ENCODE measurements at places on chromosomes 7 and 10.

GRCh38 chr7:101815826-101816594 is 1.4 kb upstream of the CUX1 start:
- DNase-seq: peak; percentile 67

DNA sequence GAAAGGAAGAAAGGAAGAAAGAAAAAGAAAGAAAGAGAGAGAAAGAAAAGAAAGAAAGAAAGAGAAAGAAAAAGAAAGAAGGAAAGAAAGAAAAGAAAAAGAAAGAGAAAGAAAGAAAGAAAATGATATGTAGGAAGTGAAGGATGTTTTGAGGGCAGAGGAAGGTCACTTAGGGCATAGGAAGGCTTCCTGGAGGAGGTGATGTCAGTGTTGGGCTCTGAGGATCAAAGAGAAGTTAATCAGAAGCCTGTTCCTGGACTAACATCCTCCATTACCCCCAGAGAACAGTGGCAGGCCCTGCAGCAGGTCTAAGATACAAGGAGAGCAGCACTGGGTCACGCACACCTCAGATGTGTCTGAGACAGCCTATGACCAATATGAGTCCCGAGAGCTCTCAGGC is 54.7 kb upstream of the CALN1 start:
- no peak for DNase-seq

DNA sequence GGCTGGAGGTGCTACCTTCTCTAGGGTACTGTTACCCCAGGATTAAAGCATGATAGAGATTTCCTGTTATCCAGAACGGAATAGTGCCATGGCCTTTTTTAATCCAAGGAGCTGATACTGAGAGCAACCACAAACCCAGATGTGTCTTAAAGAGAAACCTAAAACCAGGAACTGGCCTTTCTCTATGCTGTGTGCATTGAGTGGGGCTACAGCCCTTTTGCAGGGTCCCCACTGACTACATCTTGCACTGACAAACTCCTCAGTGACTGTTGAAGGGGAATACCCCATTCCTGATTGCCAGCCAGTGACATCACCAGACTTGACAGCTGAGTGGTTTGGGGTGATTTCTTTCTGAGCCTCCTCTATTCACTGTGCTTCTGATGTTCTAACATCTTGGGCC is 81.9 kb upstream of the CAPZA2 start:
- DNase-seq: no peak

GRCh38 chr7:68122801-68123200 is 1126.2 kb downstream of the TYW1 start:
- DNase-seq: no peak

- DNase-seq: no peak
Measured at GRCh38 chr7:94974423-94974822, 67.0 kb downstream of the PPP1R9A start.

- no peak for DNase-seq
Measured at GRCh38 chr10:12091421-12091820, 22.7 kb downstream of the DHTKD1 start.

GRCh38 chr10:5284311-5285057 is 80.3 kb upstream of the UCN3 start:
- DNase-seq: peak; percentile 54

DNA sequence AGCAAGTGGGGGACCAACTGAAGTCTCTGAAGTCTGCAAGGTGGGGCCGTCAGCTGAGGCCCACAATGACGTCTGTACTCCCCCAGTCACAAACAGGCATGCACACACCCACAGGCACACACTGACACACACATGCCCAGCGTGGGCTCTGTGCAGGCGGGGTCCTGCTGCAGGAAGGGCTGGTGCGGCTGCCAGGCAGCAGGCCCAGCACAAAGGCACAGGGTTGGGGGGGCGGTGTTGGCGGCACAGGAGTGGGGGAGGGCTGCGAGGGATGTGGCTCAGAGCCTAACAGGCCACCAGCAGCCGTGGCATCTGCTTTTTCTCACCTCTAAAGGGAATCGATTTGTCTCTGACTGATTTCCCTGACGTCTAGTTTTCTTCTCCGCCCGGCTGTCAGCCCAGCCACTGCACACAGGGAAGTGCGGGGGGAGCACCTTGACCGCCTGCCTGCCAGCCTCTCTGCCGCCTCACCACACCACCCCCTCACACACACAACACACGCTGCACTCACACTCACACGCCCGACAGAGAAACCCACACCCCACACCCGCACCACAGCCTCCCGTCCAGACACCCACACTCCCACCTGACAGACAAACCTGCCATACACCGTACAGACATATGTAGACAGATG is 43.5 kb upstream of the ZMIZ1 start:
- DNase-seq: peak; percentile 53

GRCh38 chr7:151744656-151745638 is 132.0 kb downstream of the PRKAG2 start:
- no peak for DNase-seq

GRCh38 chr10:24556126-24556749 is 167.4 kb downstream of the ARHGAP21 start:
- DNase-seq: no peak

DNA sequence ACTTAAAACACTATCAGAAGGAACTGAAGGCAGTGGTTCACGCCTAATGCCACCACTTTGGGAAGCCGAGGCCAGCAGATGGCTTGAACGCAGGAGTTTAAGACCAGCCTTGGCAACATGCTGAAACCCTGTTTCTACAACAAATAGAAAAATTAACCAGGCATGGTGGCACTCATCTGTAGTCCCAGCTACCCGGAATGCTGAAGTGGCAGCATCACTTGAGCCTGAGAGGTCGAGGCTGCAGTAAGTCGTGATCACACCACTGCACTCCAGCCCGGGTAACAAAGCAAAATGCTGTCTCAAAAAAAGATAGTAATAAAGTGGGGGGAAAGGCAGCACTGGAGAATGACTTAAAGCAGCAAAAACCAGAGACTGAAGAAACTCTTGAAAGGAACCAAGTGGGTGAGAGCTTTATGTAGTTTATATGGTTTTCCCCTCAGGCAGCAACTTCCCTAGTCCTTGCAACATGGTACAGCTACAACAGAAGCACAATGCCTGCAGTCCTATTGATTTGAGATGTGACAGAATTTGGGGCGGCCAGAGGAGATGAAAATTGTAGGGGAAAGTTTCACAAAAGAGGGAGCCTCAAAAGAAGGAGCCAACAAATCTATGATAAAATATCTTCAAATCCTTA is 38.1 kb downstream of the GDI2 start:
- DNase-seq: no peak

DNA sequence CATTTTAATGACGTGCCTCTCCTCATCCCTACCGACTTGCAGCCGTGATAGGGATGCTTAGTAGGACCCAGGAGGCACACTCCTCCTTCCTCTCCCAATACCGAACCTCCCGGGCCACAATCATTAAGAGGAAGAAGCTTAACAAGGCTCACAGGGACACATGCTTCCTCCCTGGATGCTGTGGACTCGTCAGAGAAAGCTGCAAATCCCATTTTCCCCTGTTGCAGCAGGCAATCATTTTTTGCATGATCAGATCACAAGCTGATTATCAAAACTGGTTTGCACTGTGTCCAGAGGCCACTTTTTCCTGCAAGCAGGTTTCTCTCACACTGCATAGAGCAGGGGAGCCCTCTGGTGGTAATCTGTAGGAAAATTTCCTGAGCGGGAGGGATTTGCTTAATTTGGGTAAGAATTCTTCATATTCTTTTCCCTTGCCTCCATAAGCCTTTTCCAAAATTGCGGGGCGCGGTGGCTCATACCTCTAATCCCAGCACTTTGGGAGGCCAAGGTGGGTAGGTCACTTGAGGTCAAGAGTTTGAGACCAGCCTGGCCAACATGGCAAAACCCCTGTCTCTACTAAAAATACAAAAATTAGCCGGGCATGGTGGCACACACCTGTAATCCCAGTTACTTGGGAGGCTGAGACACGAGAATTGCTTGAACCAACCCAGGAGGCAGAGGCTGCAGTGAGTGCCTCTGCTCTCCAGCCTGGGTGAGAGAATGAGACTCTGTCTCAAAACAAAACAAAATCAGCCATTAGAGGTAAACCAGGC is 16.1 kb upstream of the LAMB4 start:
- DNase-seq: peak; percentile 41

GRCh38 chr7:28174442-28174841 is 6.2 kb downstream of the JAZF1 start:
- no peak for DNase-seq

GRCh38 chr7:36615852-36616540 is 108.3 kb downstream of the AOAH start:
- no peak for DNase-seq

GRCh38 chr7:33904681-33905388 is 504 bp upstream of the BMPER start:
- no peak for DNase-seq

- no peak for DNase-seq
Measured at GRCh38 chr7:39745320-39745719, 121.9 kb downstream of the RALA start.

- DNase-seq: no peak
Measured at GRCh38 chr7:53603461-53603860, 568.0 kb downstream of the POM121L12 start.

- DNase-seq: peak; percentile 69
Measured at GRCh38 chr7:134632937-134633540, 13.6 kb upstream of the BPGM start.

DNA sequence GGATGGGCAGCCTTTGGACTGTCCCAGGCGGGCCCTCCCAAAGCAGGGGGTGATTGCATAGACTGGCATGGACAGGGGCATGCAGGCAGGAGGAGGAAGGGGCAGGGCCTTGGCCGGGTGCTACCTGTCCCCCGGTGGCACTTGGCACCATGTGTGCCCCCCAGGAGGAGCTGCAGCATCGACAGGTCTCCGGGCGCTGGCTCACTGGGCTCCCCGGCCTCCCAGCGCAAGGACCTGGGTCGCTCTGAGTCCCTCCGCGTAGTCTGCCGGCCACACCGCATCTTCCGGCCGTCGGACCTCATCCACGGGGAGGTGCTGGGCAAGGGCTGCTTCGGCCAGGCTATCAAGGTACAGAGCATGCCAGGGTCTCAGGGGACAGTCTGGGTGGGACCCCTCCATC is 23.2 kb downstream of the LIMK1 start:
- no peak for DNase-seq

DNA sequence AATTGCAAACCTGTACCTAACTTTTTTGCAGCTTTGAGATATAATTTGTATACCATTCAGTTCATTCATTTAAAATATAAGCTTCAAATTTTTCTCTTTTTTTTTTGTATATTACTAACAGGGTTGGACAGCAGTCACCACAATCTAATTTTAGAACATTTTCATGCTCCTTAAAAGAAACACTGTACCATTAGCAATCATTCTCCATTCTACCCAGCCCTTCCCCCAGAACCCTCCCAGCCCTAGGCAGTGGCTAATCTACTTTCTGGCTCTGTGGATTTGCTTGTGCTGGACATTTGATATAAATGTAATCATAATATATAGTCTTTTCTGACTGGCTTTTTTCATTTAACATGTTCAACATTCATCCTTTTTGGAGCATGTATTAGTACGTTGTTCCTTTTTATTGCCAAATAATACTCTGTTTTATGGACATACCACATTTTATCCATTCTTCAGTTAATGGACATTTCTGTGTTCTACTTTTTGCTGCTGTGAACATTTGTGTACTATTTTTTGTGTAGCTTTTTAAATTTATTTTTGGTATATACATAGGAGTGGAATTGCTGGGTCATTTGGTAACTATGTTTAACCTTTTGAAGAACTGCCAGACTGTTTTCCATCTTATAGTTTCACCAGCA is 40.9 kb upstream of the ST7 start:
- DNase-seq: no peak

DNA sequence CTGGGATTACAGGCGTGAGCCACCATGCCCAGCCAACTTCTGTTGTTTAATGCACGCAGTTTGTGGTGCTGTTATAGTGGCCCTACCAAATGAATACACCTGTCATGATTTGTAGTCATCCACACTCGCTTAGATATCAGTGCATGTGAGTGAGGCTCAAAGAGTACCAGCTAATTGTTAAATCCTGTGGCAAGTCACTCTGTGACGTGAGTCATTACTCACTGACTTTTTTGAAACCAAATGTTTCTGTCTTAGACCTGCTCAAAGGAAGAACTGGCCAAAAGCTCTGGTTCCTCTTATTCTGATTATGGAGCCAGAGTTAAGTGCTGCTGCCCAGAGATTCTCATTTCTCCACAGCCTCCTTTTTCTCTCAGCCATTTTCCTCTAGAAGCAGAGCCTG is 109.4 kb downstream of the PRKAG2 start:
- peak; percentile 35 for DNase-seq

- DNase-seq: no peak
Measured at GRCh38 chr7:48355346-48355745, 184.1 kb downstream of the ABCA13 start.

GRCh38 chr7:23357190-23358093 is 58.3 kb downstream of the MALSU1 start:
- peak; percentile 15 for DNase-seq

GRCh38 chr7:127704211-127704610 is 52.2 kb downstream of the SND1 start:
- DNase-seq: no peak

- DNase-seq: no peak
Measured at GRCh38 chr7:150806863-150807262, 6.3 kb downstream of the TMEM176A start.

GRCh38 chr10:15518250-15518649 is 147.2 kb upstream of the FAM171A1 start:
- DNase-seq: no peak

DNA sequence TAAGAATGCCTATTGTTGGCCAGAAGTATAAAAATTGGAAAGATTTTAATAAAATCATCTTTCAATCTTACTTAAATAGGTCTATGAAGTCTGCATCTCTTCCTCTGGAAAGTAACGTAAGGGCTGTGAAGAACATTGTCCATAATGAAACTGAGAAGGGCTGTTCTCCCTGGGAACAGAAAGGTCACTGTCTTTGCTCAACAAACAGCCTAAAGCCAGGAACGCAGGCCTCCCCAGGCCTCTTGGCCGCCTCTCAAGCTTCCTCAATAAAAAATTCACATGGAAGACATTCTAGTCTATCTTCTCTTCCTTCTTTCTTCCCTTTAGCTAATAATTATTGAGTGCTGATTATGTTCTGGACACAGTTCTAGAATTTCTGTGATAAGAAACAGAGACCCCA is 9.1 kb upstream of the IDI2 start:
- DNase-seq: no peak

GRCh38 chr7:37933018-37933566 is 12.7 kb downstream of the EPDR1 start:
- no peak for DNase-seq

GRCh38 chr7:140054751-140055150 is 8.0 kb downstream of the PARP12 start:
- DNase-seq: no peak

- DNase-seq: no peak
Measured at GRCh38 chr7:94513565-94513860, 3.9 kb downstream of the CASD1 start.

DNA sequence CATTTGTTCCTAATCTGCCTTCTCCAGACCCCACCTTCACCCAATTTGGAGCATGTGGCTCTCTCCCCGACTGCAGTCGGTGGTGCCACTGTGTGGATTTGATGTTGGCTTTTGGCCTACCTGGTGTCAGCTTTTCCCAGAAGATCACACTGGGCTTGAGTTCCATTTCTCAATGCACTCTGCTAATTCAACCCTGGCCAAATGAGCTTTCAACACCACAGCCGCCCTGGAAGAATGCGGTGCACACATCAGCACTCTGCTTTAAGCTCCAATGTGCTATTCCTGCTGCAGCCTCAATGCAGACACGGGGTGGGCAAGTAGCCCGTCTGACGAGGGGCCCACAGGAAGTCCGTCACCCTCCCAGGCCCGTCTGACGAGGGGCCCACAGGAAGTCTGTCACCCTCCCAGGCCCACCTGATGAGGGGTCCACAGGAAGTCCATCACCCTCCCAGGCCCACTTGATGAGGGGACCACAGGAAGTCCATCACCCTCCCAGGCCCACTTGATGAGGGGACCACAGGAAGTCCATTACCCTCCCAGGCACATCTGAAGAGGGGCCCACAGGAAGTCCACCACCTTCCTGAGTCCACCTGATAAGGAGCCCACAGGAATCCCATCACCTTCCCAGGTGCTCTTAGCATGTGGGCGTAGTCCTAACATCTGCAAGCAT is 64.4 kb downstream of the ASB13 start:
- no peak for DNase-seq
